ENCODE measurements at places on chromosomes 12 and 14.

DNA sequence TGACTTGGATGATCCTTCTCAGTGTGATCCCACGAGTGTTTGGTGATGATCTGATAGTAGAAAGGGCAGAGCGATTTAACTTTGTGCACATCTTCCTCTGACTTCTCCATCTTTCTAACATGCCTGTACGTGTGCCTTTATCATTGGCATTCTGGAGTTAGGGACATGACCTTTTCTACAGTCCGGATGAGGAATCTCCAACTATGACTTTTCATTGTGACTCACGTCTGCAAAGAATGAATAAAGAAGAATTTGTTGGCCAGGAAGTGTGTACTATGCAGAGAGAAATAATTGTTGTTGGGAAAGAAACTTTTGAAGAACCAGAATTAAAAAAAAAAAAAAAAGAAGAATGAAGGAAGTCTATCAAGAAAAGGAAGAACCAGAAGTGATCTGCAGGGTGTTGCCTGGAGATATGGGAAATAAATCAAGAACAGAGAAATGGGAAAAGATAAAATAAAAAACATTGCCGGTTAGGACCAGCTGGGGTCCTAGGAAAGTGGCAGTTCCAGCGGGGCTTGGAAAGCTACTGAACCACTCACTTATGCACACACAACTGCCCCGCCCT is 25.3 kb downstream of the PPFIBP1 start:
- no peak for DNase-seq

- DNase-seq = no peak
These were observed 251.2 kb downstream of the ACSS3 start for GRCh38 chr12:81329085-81329484.

GRCh38 chr12:117724543-117724942 is 244.2 kb downstream of the KSR2 start:
- no peak for DNase-seq

GRCh38 chr12:590206-590750 is 73.0 kb downstream of the NINJ2 start:
- DNase-seq = no peak

DNA sequence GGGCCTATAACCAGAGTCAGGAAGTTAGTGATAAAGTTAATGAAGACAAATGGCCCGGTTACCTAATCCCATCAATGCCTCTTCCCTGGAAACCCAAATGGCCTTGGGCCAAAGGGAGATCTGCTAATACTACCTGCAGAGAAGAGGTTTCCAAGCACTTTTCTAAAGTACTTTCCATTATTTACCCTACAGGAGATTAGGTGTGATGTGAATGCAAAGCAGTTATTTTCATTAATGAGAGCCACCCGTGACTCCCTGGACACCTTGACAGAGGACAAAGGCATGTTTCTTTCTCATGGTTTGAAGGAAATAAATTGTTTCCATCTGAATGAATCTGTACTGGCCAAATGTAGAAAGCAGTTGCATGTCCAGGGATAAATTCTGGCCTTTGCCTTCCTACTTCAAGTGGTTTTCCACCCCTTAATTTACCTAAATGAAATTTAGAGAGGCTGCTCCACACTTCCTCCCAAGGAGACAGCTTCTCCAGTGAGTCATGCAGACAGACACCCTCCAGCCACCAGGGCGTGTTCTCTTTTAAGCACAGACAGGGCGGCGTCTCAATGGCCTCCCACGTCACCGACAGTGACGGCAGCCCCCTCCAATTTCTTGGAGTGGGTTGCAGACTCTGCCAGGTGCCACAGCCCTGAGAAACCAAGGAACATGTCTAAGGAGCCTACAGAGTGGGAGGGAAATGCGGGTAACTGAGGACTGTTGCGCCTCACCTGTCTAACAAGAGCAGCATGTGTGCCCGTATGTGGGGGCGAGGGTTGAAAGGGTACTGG is 43.9 kb upstream of the GNPNAT1 start:
- no peak for DNase-seq

- peak; percentile 30 for DNase-seq
These were observed 88.8 kb downstream of the ATF7IP start for GRCh38 chr12:14454098-14454907.

DNA sequence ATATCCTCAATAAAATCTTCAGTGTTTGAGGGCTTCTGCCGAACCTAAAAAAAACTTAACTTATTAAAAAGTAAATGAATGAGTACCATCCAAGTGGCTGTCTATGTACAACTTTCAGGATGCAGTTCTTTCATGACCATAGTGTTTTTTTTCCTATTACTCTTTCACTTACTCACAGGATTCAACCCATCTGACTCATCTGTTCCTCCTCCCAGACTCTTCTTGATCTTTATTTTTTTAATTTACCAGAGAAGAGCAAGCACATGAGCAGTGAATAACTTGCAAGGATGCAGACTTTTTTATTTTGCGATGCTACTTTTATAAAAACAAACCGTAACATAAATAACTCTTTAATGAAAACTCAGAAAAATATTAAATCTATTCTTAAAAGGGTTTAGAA is 24.5 kb downstream of the RECQL start:
- no peak for DNase-seq

DNA sequence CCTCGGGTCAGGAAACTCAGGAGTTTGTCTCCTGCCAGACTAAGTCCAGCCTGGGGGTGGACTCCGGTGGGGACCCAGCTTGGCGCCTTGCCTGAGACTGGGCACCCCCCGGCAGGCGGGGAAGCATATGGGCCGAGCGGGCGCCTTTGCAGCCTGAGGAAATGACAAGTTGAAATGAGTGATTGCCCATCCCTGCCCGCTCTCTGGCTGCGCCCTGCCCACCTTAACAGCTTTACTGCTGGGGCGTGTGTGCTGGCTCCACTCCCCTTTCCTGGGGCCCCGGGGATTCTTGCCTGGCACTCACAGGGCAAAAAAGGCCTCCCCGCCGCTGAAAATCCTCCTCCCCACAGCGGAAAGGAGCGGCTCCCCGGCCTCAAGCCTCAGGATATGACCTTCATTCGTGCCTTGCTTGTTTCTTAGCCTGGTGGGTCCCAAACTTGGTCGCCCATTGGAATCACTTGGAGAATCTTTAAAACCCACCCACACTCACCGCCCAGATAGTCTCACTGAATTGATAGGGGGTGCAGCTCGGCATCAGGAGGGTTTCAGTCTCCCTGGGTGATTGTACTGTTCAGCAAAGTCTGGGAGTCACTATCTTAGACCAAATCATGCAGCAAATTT is 1.5 kb downstream of the RFLNA start:
- DNase-seq = no peak

DNA sequence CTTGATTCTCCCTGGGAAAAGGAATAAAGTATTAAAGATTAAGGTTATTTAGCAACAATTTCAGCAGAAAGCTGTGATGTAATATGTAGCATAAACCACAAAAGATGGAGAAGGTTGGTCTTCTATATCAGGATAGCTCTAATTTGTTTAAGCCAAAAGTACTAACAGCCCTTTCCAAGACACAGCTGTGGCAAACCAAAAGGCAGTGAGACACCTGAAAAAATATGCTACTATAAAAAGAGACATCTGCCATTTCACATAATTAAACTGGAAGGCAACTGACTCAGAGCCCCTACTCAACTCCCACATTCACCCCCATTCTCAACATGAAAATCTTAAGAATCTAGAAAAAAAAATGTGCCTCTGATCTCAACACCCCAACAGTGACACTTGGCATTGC is 390.2 kb upstream of the PRICKLE1 start:
- no peak for DNase-seq

DNA sequence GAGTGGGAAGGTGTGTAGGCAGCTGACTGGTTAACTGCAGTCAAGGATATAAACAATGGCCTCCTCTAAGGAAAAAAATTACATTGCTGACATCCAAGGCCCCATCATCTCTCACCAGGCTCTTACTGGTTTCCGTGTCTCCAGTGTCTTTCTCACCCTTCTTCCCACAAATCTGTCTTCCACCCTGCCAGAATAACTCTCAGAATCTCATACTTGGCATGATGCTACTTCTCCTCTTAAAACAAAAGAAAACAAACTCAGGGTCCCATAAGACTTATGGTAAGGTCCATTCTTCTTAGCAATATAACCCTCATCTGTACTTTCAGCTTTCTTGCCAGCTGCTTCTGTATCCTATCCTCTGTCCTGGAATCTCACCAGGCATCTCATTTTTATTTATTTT is 68.9 kb downstream of the SUSD6 start:
- no peak for DNase-seq

GRCh38 chr12:53231921-53232645 is at the start of gene RARG:
Gene RARG (minus strand): TSS chr12:53232209. CDS start chr12:53227545, 4,664 bp downstream.
- DNase-seq = no peak

DNA sequence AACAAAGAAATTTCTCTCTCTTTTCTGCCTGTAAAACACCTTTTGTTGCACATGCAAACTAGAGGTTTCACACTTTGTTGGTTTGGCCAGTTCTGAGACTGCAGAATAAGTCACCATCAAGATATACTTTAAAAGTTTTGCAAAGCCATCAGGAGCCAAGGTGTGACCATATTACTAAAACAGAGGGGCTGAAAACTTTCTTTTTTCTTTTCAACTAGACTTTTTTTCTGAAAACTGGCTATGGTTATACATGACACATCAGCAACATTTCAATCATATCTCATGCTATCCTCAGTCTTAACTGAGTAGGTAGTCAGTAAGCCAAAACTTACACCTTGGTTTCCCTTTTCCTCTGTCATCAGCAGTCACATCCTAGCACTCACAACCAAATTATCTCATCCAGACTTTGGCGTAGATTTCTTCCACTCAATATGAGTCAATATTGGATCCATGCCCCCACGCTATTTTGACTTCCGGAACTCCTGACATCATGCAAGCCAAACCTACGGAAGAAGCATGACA is 4.1 kb upstream of the IFNG start:
- DNase-seq = no peak

DNA sequence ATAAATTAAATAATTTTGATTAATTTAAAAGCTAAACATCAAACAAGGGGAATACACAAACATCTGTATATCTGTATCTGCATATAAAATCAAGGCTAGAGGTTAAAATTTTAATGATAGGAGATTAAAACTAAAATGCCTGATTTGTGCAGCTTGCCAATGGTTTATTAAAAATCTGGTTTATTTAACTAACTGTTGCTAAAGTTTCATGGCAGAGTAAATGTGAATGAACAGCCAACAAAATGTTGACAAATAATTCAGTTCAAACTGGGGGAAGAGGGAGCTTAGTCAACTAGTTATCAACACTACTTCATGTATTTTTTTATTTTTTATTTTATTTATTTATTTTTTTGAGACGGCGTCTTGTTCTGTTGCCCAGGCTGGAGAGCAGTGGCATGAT is 43.0 kb downstream of the BTG1 start:
- no peak for DNase-seq

- DNase-seq = no peak
These were observed 618 bp downstream of the SEC23A start for GRCh38 chr14:39102265-39102968.

DNA sequence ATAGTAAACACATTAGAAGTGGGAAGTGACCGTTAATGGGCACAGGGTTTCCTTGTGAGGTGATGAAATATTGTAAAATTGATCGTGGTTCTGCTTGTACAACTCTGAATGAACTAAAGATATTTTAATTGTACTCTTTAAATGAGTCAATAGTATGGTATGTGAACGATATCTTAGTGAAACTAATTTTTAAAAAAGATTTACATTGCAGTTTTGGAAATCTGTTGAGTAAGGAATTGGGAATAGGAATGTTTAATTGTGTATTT is 1.7 kb downstream of the ZNF410 start:
- no peak for DNase-seq

- no peak for DNase-seq
These were observed 98.3 kb downstream of the PLEKHA5 start for GRCh38 chr12:19227880-19228210.

DNA sequence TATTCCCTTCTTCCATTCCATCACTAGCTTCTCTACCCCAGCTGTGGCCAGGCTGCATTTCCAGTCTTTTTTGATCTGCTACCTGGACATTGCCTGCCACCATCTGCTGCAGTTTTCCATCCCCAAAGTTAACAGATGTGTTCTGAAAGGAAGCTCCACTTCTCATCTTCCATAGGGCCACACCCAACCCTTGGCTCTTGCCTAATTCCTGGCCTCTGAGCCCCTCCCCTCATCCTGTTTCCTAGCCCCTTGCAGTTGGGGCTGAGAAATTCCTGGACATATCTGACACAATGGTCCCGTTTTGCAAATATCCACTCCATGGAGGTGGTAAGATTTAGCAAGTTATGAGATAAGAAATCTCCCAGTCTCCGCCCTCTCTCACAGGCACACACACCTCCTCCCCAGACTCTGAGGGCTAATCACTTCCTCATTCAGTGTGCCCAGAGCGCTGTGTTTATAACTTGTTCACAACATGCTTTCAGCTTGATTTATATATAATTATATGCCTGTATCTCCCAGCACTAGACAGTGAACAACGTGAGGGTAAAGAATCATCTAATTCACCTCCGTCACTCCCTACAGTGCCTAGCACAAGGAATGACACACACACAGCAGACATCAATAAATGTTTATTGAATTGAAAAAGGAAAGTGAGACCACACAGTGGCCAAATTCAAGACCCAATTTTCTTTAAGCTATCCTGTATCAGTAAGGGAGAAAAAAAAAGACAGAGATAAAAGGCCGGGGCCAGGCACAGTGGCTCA is 13.4 kb downstream of the SMUG1 start:
- no peak for DNase-seq

- DNase-seq = no peak
These were observed 678 bp downstream of the ZBTB25 start for GRCh38 chr14:64502887-64503433.

DNA sequence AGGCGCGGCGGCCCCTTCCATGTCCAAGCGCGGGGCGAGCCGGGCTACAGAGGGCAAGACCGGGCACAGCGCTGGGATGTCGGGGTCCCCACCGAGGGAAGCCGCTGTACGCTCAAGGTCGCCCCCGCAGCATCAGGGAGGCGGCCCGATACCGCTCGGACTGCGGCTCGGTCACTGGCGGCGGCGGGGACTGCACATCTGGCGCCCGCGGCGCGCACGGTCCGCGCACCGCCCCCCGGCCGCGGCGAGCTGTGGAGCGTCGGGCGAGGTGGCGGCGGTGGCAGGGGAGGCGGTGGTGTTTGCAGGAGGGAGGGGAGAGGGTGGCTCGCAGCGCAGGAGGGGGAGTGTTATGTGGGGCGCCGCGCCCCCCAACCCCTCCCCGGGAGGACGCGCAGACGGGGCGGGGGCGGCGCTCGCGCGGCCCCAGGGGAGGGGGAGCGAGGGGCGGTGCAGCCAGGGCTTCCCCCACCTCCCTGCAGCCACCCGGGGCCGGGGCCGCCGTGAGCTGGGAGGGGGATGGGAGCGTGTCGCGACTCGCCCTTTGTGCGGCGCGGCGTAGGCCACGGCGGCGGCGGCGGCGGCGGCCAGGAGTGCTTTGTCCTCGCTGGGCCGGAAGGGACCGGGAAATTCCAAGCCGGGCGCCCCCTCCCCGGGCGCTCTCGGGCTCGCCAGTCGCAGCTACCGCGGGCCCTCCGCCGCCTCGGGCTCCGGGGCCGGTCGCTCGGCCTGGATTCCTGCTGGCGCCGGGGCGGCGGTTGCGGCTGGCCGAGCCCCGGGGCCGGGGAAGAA is at the start of gene NUAK1:
TSS of gene NUAK1 (minus strand) at position 322 of the 789 bp plus-strand sequence. CDS start at position 21, 301 bp downstream.
- DNase-seq = no peak

Data from activated CD4-positive, alpha-beta T cell treated with anti-CD3 and anti-CD28 coated beads, Interleukin-2, amount 50 U/mL, for 24 hours (primary cell).